Mesothelial cell of epicardium (in vitro differentiated cells): ENCODE measurements at places on chromosomes 3 and 15.
A peak's percentile ranks its signal among the peaks of the same experiment; 100 is the strongest.

DNA sequence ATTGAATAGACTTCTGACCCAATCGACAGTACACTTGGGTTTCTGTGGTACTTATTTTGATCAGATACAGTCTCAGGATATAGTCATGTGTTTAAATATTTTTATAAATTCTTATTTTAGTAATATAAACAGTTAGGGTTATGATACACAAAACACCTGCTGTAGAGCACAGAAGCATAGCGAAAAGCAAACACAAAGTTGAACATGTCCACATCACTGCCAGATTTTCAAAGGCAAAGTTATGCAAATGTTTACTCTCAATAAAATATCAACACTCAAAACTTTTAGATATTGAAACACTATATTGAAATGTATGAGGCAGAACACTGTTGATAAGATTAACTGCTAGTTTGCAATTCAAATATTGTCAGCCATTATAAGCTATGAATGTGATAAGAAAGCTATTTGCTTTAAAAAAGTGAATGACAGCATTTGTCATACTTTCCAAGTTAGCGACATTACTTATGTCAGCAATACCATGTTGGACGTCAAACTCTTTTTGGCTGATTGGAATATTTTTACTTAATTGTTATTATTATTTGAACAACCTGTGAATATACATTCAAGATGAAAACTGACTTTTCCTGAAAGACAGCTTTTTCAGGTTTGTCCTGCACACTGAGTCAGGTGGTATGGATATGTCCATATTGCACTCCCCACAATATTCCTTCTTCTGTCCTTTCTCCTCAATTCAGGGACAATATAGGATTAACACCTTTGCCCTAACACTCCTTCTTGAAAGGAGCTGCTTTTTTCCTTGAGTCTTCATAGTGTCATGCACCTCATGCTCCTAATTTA lies 367.1 kb downstream of the EPHA3 start:
- DNase-seq: no peak

- DNase-seq: no peak
These were observed 342.8 kb downstream of the TBC1D5 start for GRCh38 chr3:17399586-17399985.

DNA sequence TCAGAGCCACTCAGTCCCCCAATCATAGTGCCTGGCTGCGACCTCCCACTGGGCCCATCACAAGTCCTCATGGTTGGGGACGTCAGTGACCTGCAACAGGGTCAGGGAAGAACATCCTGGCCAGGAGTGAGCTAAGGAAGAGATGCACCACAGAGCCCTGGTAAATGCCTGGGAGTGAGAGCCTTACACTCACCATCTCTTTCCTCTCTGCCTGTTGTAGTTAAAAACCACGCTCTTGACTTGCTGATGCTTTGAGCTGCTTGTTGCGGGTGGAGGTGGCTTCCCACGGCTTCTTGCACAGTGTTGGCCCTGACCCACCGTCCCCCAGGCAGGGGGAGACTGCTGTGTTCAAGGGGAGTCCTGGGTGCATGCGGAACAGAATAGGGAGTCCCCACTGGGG lies 91.1 kb upstream of the RGMA start:
- DNase-seq: no peak

DNA sequence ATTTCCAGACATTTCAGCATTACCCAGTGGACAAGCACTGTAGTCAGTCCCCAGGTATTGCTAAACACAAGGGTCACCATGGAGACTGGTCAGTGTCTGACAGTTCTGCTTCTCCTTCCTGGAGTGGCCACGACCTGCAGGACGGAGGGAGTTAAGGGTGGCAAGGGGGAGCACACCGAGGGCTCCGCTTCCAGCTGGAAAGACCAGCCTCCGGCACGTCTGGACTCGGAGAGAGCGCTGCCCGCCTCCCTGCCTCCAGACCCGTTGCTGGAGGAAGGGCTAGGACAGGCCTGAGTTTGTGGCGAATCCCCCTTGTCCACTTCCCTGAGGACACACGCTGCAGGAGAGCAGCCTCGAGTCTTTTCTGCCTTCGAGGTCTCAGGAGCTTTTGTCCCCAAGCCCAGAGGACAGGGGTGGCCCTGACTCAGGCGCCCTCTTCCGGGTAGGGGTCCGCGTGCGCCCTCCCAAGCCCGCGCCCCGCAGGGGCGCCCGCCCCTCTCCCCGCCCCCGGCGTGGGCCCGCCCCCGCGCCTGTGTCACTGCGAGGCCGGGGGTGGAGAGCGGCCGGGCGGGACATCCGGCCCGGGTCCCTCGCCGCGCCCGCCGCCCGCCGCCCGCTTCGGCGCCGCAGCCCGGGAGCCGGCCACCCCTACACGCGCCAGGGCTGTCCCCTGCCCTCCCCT lies at the start of gene CHST14:
TSS of gene CHST14 (plus strand) at position 562 of the 682 bp plus-strand sequence. CDS start 230 bp downstream, outside the sequence.
- peak; percentile 54 for DNase-seq

DNA sequence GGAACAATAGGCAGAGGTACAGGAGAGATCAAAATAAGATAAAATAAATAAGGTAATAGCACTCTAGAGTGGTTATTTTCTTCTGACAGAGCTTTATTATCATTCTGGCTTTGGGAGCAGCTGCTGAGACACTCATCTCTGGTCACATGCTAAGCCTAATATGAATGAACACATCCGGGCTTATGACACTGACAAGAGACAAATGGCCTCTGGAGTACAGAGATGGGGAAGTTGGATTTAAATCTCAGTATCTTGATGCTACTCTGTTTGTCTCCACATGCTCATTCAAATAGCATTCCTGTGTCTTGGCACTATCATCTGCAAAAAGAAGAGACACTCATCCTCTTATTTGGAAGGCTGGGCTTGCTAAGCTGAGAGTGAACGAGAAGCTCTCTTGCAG lies 55.6 kb downstream of the TMEM45A start:
- no peak for DNase-seq

- no peak for DNase-seq
These were observed 47.2 kb downstream of the LEO1 start for GRCh38 chr15:51924156-51925068.

DNA sequence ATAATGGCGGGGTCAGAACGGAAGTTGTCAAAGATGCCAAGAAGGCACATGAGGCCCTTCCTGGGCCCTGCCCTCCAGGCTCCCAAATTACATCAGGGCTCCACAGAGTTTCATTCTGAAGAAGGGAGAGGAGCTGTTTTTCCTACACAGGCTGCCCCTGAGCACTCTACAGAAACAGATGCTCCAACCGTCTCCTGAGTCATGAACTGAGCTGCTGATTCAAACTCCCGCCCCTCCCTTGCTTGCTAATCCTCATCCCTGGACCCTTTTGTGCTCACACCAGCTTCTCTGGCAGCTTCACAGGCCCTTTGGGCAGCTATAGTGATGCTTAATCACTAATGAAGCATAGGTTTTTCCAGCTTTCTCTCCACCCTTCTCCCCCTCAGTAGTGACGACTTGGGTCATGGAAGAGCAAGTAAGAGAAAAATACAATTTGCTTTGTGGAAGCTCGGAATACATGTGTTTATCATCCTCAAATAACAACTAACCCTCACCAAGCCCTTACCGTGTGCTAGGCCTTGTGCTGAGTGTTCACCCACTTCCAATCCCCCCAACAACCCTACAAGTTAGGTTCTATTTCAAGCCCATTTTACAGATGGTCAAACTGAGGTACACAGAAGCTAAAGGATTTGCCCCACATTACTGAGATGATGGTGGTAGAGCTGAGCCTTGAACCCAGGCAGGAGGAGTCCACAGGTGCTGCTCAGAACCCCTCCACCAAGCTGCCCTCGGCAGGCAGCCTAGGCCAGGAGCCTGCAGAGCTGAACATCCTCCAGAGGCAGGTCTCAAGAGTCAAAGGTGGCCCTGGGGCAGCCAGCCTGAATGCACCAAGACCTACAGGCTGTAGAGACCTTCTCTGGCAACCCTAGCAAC lies 21.9 kb downstream of the MEGF11 start:
- DNase-seq: no peak

- no peak for DNase-seq
These were observed 178.2 kb upstream of the EOMES start for GRCh38 chr3:27900316-27900715.

DNA sequence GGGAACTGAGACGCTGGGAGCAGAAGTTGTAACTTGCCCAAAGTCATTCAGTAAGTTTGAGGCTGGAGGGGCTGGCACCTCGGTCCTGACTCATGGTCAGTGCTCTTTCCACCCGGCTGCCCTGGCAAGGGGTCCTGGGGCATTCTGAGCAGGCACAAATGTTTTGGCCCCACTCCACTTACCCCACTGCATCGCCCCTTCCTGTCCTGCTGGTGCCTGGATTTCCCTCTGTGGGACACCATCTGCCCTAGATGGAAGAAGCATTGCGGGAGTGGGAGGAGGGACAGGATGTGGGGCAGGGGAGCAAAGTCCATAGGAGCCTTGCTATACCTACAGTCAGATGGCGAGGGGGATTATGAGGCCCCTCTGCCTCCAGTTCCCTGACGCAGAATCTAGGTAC lies 4.5 kb downstream of the CORO2B start:
- no peak for DNase-seq

DNA sequence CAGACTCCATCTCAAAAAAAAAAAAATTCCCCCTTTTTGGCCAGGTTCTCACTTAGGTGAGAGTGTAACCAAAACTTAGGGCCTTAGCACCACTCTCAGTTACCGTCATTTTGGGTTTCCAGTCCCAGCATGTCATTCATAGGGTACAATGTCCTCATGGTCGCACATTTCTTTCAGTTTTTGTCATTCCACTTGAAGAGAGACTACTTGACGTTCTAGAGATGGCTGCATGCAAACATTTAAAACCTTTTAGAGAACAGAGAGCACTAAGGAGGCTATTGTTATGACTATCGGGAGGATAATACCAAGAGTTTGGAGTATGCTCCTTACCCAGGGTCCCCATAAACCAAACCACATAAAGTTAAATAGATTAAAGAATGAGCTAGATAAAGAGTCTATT lies 37.9 kb upstream of the THUMPD3 start:
- DNase-seq: no peak

- no peak for DNase-seq
These were observed 114.0 kb upstream of the OSTN start for GRCh38 chr3:191085091-191085490.

GRCh38 chr3:178382449-178383061 lies 153.7 kb upstream of the KCNMB2 start:
- DNase-seq: no peak
